ENCODE measurements at places on chromosomes 13 and 19.
A peak's percentile ranks its signal among the peaks of the same experiment; 100 is the strongest.

- no peak for DNase-seq
Measured at GRCh38 chr19:36420961-36421748, 2.7 kb upstream of the ZFP82 start.

GRCh38 chr19:40688309-40688708 is 2.1 kb downstream of the NUMBL start:
- no peak for DNase-seq

- DNase-seq: peak; percentile 6
Measured at GRCh38 chr13:27375686-27376326, 48.6 kb upstream of the GTF3A start.

DNA sequence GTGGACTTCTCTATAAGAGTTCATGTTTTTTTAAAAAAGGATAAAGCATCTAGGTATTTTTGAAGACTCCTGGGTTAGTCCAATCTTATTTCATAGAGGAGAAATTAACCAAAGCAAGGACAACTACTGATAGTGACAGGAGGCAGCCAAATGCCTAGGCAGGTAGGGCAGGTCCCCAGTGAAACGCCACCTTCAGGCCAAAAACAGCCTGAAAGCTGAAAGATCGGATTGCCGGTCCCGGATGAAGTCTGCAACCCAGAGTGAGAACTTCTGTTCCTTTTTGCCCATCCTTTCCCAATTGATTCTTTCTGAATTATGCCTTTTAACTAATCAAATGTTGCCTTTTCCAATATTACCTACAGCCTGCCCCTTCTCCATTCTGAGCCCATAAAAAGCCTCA is 6.1 kb upstream of the GGACT start:
- no peak for DNase-seq

- DNase-seq: no peak
Measured at GRCh38 chr19:18119717-18120105, 22.1 kb downstream of the MAST3 start.

- DNase-seq: no peak
Measured at GRCh38 chr19:43552616-43553015, 19.6 kb downstream of the ZNF575 start.

All from MV-4-11 (cell line).